Mesothelial cell of epicardium (in vitro differentiated cells): ENCODE measurements at places on chromosomes 5 and 9. TPM values are rescaled to one million over a fixed set of nuclear protein-coding genes. Genes with fewer than 3 reads are reported as not detected.
A peak's percentile ranks its signal among the peaks of the same experiment; 100 is the strongest.

GRCh38 chr5:150624334-150625163 is 15.9 kb upstream of the SYNPO start:
- peaks cover 42% of the 10 kb centered on the region for H3K4me1 ChIP-seq
- H3K27ac ChIP-seq = peak overlapping the region; percentile 89
- peak overlapping the region; percentile 74 for H3K4me3 ChIP-seq
- no peaks in the 10 kb centered on the region for H3K36me3 ChIP-seq
- H3K27me3 ChIP-seq = no peaks in the 10 kb centered on the region

DNA sequence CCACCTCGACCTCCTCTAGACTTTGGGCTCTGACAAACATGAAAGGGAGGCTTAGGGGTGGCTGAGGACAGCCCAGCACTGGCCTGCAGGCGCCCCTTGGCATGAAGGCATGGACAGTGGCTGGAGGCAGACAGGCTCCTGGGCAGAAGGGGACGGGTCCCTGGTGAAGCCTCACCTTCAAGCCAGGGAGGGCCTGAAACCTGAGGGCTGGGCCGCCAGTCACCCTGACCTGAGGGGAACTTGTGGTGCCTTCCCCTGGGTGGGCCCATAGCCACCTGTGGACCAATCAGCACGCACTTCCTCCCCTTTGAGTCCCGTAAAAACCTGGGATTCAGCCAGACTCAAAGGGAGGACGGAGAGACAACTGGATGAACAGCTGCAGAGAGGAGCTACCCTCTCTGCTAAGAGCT is 90.4 kb upstream of the PUM3 start:
- no peak for DNase-seq
- H3K27ac ChIP-seq = no peak overlapping the region
- peaks cover 4% of the 10 kb centered on the region for H3K4me1 ChIP-seq

DNA sequence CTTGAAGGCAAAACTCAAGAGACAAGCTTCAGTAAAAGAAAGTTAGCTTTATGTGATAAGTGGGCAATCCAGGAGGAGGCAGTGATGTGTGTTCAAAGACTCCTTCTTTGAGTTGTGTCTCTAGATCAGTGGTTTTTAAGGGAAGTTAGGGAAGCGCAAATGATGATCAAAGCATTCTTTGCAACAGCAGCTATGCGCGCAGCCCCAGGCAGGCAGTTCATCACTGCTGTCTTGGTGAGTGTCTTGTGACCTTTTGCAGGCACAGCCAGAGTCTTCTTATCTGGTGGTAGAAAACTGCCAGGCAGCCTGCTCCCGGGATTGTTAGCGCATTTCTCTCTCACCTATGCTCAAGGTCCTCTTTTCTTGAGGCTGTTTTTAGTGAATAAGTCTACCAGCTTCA is 40.3 kb upstream of the CLK4 start:
- no peaks in the 10 kb centered on the region for H3K27me3 ChIP-seq
- H3K4me3 ChIP-seq = no peak overlapping the region
- peak overlapping the region; percentile 87 for H3K27ac ChIP-seq
- DNase-seq = peak; percentile 33
- peaks cover 7% of the 10 kb centered on the region for H3K4me1 ChIP-seq

- no peak for DNase-seq
- peaks cover 13% of the 10 kb centered on the region for H3K4me1 ChIP-seq
- peaks cover 2% of the 10 kb centered on the region for H3K36me3 ChIP-seq
- H3K4me3 ChIP-seq = no peak overlapping the region
- peak overlapping the region; percentile 9 for H3K27ac ChIP-seq
These were observed 1257.8 kb downstream of the MAT2B start for GRCh38 chr5:164763206-164763605.

DNA sequence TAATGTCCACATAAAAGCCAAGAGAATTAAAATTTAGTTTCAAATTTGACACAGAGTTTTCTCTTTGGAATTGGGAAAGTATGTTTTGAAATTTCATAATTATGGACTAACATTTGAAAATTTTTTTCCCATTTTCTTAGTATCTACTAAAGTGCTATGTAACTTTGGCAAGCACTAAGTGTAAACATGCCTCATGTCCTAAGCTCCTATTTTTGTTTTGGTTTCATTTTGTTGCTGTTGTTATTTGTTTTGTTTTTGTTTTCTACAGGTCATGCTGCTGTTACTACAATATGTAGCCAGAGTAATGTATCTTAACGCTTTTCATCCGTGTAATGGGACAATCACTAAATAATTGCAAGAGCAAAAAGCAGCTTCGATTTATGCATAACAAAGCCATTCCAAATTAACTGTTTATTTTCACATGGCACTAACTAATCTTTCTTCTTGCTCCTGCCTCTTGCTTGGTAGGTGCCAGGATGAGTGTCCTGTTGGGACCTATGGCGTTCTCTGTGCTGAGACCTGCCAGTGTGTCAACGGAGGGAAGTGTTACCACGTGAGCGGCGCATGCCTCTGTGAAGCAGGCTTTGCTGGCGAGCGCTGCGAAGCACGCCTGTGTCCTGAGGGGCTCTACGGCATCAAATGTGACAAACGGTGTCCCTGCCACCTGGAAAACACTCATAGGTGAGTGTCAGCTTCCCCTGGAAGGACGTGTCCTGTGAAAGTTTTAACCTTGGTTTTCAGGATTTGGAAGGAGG is 107.3 kb upstream of the PRRC1 start:
- no peak for DNase-seq
- H3K36me3 ChIP-seq = no peaks in the 10 kb centered on the region
- peaks cover 4% of the 10 kb centered on the region for H3K4me1 ChIP-seq
- H3K4me3 ChIP-seq = no peak overlapping the region
- no peak overlapping the region for H3K27ac ChIP-seq
- no peaks in the 10 kb centered on the region for H3K27me3 ChIP-seq

GRCh38 chr9:124284237-124284831 is 26.6 kb downstream of the NEK6 start:
- H3K27ac ChIP-seq = peak overlapping the region; percentile 93
- no peaks in the 10 kb centered on the region for H3K27me3 ChIP-seq
- H3K4me1 ChIP-seq = peaks cover 42% of the 10 kb centered on the region
- DNase-seq = no peak
- no peak overlapping the region for H3K4me3 ChIP-seq
- H3K36me3 ChIP-seq = no peaks in the 10 kb centered on the region

GRCh38 chr5:76292620-76293322 is 110.3 kb upstream of the IQGAP2 start:
- H3K36me3 ChIP-seq = no peaks in the 10 kb centered on the region
- peaks cover 26% of the 10 kb centered on the region for H3K4me1 ChIP-seq
- H3K4me3 ChIP-seq = no peak overlapping the region

DNA sequence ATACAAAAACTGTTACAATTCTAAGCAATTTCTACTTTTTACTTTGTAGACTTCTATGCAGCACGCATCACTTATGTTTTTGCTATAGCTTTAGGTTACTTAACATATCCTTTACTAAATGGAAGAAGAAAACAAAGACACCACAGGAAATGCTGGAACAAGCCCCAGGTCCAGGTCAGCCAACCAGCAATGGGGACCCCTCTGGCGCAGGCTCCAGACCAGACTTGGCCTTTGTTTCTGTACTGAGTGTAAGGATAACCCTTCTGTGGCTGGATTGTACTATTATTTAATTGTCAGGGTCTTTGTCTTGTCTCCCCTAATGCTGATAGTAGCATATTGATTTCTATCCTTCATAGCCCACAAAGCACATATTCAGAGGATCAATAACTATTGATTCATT is 4.2 kb downstream of the SEMA4D start:
- peaks cover 7% of the 10 kb centered on the region for H3K27me3 ChIP-seq
- no peak for DNase-seq
- H3K4me3 ChIP-seq = no peak overlapping the region
- H3K4me1 ChIP-seq = peaks cover 16% of the 10 kb centered on the region

DNA sequence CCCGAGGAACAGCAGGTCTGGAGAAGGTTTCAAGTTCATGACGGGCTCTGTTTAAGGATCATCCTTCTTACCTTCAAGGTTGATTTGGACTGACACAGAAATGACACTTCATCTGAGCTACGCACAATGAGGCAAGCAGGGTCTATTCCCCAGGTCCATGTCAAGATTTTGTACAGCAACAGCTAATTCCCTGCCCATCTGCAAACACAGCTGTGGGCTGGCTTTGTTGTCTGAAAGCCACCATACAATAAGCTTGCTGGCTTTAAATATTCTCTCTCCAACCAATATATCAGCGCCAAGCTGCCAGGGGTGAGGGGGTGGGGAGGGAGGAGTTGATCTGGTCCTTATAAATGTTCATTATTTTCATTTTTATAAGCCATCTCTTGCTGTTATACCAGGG is 92.0 kb downstream of the OTULIN start:
- peaks cover 16% of the 10 kb centered on the region for H3K4me1 ChIP-seq
- DNase-seq = no peak
- H3K4me3 ChIP-seq = no peak overlapping the region
- H3K27ac ChIP-seq = no peak overlapping the region

GRCh38 chr5:68922172-68922987 is 171.4 kb upstream of the SLC30A5 start:
- H3K36me3 ChIP-seq = no peaks in the 10 kb centered on the region
- peaks cover 7% of the 10 kb centered on the region for H3K4me1 ChIP-seq
- H3K27ac ChIP-seq = no peak overlapping the region
- H3K4me3 ChIP-seq = no peak overlapping the region

DNA sequence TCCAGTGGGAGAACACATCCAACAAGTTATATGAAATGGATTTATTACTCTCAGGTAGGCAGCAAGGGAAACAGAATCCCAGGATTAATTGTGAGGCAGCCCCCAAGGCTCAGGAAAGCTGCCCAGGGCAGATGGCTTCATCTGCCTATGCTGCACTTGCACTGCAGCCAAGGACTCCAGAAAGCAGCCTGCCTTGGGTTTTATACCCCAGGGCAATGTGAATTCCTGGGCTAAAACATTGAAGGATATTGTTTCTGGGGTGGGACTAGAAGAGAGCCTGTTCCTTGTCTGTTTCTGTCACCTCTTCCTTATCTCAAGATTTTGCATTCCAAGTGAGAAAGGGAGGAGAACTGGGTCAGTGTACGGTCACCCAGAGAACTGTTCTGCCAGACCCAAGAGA is 8.8 kb upstream of the CCL27 start:
- peaks cover 2% of the 10 kb centered on the region for H3K4me1 ChIP-seq
- no peaks in the 10 kb centered on the region for H3K27me3 ChIP-seq
- H3K36me3 ChIP-seq = peaks cover 21% of the 10 kb centered on the region
- no peak for DNase-seq
- no peak overlapping the region for H3K27ac ChIP-seq

- peak; percentile 69 for DNase-seq
- H3K36me3 ChIP-seq = peaks cover 13% of the 10 kb centered on the region
- no peaks in the 10 kb centered on the region for H3K27me3 ChIP-seq
These were observed 831 bp downstream of the INPP5E start for GRCh38 chr9:136438548-136439480.

The EQTN gene
- total RNA-seq = 0.71 to 1.4 TPM (median 1.2 TPM) in 3 replicates

The ANKRD31 gene
- 1.1 to 1.4 TPM (median 1.3 TPM) in 3 replicates for total RNA-seq

The TNIP1 gene
- 80.4 to 84.1 TPM (median 81.8 TPM) in 3 replicates for total RNA-seq

The NEK6 gene
- total RNA-seq = 40.5 to 45.5 TPM (median 42.9 TPM) in 3 replicates

The ANKRD20A1 gene
- 2.6 to 6.8 TPM (median 6.5 TPM) in 3 replicates for total RNA-seq
